CD4-positive, alpha-beta T cell treated with Interferon alpha-2 for 1 hour (primary cell): ENCODE measurements at places on chromosomes 2 and 18.

GRCh38 chr2:136378712-136379595, 261.0 kb upstream of the CXCR4 start:
- peak; percentile 77 for DNase-seq

GRCh38 chr2:169705927-169706326, 11.7 kb downstream of the PHOSPHO2 start:
- no peak for DNase-seq

DNA sequence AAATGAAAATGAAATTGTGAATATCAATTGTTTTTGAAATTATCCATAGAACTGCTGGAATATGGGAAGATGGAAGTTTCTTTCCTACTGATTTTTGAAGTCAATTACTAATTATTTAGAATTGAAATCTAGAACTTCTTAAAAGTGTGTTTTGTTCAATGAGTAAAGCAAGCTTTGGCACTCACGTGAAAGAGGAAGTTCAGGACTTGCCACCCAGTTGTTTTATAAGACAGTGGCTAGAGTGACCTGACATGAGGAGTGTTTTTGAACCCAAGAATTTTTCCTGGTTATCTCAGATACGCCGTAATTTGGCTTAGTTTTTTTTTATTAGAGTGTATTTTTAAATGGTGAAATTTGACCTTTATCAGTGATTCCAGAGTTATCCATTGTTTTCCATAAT, 3.5 kb downstream of the MXD1 start:
- DNase-seq = no peak

DNA sequence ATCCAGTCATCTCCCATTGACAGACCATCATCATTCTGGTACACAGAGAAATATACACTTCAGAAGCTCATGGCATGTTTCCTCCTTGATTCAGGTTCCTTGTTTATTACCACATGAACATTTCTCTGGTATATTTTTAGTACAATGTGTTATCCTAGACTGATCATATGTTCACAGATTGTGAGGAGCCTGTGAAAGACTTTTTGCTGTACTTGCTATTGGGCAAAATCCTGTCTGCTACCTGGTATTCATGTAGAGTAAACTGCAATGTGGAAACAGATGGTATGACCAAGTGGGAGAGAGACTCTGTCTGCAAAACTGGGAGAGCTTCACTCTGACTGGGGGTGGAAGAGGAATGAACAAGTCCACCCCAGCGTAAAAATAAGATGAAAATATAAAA, 657.2 kb downstream of the IRS1 start:
- no peak for DNase-seq

DNA sequence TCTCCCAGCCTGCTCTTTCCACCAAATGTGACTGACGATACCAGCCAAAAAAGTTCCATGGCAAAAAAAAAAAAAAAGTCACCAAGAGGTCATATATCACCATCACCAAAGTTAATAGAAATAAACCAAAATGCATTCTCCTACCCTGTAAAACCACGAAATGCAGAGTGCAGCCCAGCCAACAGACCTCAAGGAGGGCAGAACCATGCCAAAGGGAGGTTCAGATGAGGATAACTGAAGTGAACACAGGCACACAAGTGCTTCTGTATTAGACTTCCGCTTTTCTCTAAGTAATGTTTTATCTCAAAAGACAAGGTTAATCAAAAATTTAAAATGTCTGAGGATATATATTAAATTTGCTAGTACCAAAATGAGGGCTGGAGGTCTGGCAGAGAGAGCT, 5.5 kb downstream of the SERPINE2 start:
- no peak for DNase-seq

- no peak for DNase-seq
Measured at GRCh38 chr2:219769090-219769910, 141.9 kb downstream of the SLC4A3 start.

DNA sequence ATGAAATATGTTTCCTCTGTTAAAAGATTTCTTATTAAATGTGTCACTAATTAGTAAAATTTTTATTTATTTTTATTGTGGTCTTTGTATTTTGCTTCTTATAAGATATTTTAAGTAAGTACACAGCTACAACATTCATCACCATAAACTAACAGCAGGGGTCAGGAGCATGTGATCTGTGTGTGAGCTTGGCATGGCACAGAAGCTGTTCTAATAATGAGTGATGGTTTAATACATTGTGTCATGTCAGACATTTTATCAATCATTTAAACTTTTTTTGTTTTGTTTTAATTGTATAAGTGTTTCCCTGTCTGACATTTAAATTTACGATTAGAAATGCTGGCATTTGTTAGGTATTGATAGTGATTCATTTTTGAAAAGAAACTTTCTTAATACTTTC, 585.4 kb downstream of the DSC3 start:
- no peak for DNase-seq
